ENCODE measurements at places on chromosomes 7 and 10. TPM values are rescaled to one million over a fixed set of nuclear protein-coding genes. Genes with fewer than 3 reads are reported as not detected.

GRCh38 chr10:6743291-6743849, 163.3 kb upstream of the PRKCQ start:
- H3K4me1 ChIP-seq, result no peaks in the 10 kb centered on the region
- H3K36me3 ChIP-seq, result no peaks in the 10 kb centered on the region
- DNase-seq, result no peak
- H3K4me3 ChIP-seq, result no peak overlapping the region
- H3K27me3 ChIP-seq, result peaks cover 21% of the 10 kb centered on the region

DNA sequence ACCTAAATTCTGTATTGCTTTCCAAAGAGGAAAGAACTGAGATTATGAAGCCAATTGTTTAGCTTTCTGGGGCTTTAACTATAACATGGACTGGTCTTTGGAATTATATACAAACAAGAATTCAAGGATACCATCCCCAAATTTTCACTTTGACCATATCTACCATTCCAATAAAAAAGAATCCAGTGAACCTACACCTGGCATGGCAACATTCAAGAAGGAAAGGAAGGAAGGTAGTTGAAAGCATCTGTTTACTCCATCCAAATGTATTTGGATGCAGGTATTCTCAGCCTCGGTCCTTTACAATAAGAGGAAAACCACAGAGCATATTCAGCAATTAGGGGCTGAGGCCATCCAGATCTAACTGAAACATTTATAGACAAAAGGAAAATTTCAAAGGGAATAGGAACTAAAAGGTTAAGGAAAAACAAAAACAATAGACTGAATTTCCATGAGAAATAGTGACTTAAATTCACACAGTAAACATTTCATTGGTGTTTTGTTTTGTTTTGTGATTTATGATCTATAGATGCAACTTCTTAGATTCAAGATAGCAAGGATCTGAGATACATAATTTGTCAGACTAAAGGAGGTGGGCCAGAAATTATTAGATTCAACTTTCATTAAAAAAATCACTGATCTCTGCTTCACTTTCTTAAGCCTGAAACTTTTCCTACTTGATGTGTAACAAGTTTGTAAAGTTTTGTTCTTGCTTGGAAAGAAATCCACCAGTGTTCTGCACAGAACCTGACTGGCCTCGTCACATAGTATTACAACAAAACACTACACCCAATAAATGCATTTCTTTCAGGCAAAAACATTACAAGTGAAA, 12.7 kb downstream of the SKIDA1 start:
- no peak overlapping the region for H3K4me3 ChIP-seq
- H3K27ac ChIP-seq, result no peak overlapping the region
- peaks cover 53% of the 10 kb centered on the region for H3K27me3 ChIP-seq
- peaks cover 4% of the 10 kb centered on the region for H3K4me1 ChIP-seq
- DNase-seq, result no peak

- no peaks in the 10 kb centered on the region for H3K4me1 ChIP-seq
- no peak overlapping the region for H3K27ac ChIP-seq
- DNase-seq, result no peak
- no peak overlapping the region for H3K4me3 ChIP-seq
- H3K27me3 ChIP-seq, result no peaks in the 10 kb centered on the region
- H3K36me3 ChIP-seq, result no peaks in the 10 kb centered on the region
Measured at GRCh38 chr7:5442757-5443305, 19.2 kb upstream of the TNRC18 start.

HOXA7 gene
- not detected for total RNA-seq

DNA sequence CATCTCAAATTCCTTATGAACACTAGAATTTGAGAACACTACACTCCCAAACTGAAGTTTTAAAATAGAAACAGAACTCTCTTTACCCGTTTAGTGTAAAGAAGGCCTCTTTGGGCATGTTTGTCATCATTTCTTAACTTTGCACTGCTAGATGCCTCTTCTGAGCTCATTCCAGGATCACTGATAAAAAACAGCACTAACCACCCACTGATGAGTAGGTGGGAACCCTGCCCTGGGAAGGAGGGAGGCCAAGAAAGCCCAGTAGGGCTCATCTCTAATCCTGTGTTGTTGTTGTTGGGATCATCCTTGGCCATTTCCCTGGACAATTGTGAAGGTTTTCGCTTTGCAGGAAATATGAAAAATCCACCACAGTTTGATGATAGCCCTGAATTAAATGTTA, 68.2 kb downstream of the CUBN start:
- H3K27me3 ChIP-seq, result no peaks in the 10 kb centered on the region
- no peak overlapping the region for H3K4me3 ChIP-seq
- no peak for DNase-seq
- no peak overlapping the region for H3K27ac ChIP-seq
- H3K4me1 ChIP-seq, result no peaks in the 10 kb centered on the region

SPDYE8 gene
- not detected for total RNA-seq

PNLIPRP1 gene
- not detected for total RNA-seq

CLEC2L gene
- total RNA-seq, result not detected

DNA sequence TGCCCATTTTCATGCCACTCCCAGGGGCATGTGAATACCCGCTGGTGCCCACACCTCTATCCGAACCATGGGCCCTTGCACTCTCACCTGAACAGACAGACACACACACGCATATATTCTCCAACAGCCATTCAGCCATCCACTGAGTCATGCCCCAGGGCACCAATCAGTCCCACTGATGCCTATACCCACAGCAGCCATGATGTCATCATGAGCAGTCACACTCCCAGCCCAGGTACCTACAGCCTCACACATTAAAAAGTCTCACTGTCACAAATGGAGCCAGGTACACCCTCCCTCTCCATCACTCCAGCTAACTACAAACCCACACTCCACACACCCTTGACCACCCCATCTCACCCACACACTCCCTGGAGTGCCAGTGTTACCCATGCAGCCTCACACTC, 12.2 kb downstream of the VSIR start:
- H3K4me1 ChIP-seq, result peaks cover 41% of the 10 kb centered on the region
- H3K36me3 ChIP-seq, result no peaks in the 10 kb centered on the region
- H3K4me3 ChIP-seq, result peak overlapping the region; percentile 24
- H3K27ac ChIP-seq, result peak overlapping the region; percentile 63
- no peak for DNase-seq
- no peaks in the 10 kb centered on the region for H3K27me3 ChIP-seq

DNA sequence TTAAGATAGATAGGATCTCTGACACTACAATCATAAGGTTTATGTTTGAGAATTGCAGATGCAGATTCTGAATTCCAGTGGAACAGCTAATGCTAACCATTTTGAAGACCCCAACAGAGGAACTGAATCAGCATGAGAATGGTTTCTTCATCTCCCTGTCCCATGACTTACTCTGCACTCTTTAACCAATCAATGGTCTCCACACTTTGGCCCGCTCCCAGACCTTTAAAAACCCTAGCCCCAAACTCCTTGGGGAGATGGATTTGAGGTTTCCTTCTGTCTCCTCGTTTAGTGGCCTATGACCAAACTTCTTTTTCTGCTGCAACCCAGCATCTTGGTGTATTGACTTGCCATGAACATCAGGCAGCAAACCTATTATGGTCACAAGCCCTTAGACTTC, 804.9 kb downstream of the LRMDA start:
- H3K36me3 ChIP-seq, result no peaks in the 10 kb centered on the region
- no peak for DNase-seq
- H3K27ac ChIP-seq, result no peak overlapping the region
- H3K4me1 ChIP-seq, result no peaks in the 10 kb centered on the region

DNA sequence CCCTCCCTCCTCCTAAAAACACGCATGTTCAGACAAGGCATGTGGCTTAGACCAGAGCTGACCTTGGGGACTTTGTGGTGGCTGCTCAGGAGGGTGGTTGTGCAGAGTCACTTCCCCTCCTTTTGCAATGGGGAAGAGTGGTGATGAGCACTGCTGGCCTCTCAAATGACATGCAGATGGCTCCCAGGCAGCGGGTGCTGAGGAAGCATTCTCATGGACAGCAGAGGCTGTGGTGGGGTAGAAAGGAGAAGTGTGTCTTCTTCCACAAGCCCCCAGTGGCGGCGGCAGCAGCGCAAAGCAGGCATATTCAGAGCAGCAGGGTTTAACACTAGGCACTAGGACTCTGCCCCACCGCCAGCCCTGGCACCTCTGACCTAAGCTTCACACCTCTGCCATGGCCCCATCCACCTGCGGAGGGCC, 105.9 kb upstream of the ANLN start:
- peak overlapping the region; percentile 36 for H3K27ac ChIP-seq
- H3K4me3 ChIP-seq, result peak overlapping the region; percentile 58
- H3K27me3 ChIP-seq, result peaks cover 10% of the 10 kb centered on the region
- DNase-seq, result peak; percentile 64
- H3K4me1 ChIP-seq, result peaks cover 37% of the 10 kb centered on the region
- H3K36me3 ChIP-seq, result no peaks in the 10 kb centered on the region

FBXO24 gene
- total RNA-seq, result 0.21 TPM

DNA sequence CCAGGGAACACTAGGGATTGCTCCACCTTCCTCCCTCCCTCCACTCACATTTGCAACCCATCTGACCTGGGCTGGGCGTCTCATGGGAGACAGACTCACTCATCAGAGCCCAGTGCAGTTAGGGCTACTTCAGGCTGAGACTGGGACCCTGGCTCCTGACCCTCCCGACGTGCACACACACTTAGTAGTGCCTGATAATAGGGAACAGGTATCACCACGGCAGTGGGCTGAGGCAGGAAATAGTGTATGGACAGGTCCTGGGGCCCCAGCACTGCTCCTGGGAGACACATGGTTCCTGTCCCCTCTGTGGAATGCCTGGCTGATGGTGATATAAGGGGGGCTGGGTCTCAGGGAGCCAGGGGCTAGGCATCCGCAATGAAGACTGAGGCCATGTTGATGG, 14.3 kb downstream of the AQP1 start:
- no peaks in the 10 kb centered on the region for H3K4me1 ChIP-seq
- H3K36me3 ChIP-seq, result no peaks in the 10 kb centered on the region
- H3K4me3 ChIP-seq, result no peak overlapping the region
- no peaks in the 10 kb centered on the region for H3K27me3 ChIP-seq
- no peak overlapping the region for H3K27ac ChIP-seq

ARMC10 gene
- 24.7 TPM for total RNA-seq

DNA sequence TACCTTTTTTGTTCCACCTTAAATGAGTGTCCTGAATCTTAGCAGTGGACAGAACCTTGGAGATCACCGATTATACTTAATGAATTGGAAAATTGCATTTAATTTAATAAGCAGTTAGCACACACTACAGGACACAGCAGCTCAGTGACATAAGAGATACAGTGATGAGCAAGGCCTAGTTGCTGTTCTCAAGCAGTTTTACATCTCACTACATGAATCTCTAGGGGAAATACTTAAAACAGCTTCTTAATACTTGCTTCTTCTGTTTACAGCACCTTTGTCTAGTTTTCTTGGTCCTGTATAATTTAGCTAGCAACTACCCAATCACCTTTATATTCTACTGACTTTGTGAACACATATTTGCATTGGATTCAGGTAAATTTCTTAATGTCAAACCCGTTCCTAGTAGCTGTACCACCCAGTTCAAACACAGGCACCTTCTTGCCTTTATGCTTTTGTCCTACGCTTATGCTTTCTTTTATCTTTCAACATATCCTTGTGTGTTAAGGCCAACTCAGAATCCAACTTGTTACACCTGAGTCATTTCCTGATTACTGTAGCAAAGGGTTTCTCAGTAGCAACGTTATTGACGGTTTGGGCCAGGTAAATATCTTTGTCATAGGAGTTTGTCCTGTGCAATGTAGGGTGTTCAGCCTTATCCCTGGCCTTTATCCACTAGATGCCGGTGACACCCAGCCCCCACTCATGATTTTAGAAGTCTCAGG, 1.8 kb downstream of the STAM start:
- DNase-seq, result no peak
- H3K4me1 ChIP-seq, result peaks cover 55% of the 10 kb centered on the region
- peak overlapping the region; percentile 98 for H3K4me3 ChIP-seq
- H3K27me3 ChIP-seq, result no peaks in the 10 kb centered on the region

DNA sequence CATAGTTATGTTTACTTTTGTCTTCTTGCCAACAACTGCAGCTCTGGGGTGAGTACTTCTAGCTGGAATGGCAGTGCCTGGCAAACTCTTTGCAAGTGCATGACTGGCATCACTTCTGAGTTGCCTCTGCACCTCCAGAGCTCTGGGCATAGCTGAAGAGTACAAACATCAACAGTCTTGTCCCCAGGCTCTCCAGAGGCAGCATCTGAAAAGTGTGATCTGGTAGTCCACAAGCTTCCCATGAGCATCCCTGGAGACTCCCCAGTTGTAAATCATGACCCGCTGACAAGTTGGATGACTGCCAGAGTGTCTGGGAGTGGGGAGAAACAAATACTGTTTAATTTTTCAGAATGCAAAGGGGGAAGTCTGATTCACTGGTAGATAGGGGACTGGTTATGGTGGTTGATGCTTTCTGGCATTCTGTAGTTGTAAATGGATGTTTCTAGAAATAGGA, 138.9 kb upstream of the CDK13 start:
- H3K36me3 ChIP-seq, result no peaks in the 10 kb centered on the region
- no peaks in the 10 kb centered on the region for H3K4me1 ChIP-seq
- DNase-seq, result no peak
- H3K4me3 ChIP-seq, result no peak overlapping the region
- H3K27me3 ChIP-seq, result peaks cover 25% of the 10 kb centered on the region

Data from natural killer cell treated with Interleukin-12 subunit alpha and Interleukin-12 subunit beta and Interleukin-15 and Interleukin-18, amount 100 ng/mL, for 72 hours (primary cell).